ENCODE measurements at places on chromosomes 5 and 9.

DNA sequence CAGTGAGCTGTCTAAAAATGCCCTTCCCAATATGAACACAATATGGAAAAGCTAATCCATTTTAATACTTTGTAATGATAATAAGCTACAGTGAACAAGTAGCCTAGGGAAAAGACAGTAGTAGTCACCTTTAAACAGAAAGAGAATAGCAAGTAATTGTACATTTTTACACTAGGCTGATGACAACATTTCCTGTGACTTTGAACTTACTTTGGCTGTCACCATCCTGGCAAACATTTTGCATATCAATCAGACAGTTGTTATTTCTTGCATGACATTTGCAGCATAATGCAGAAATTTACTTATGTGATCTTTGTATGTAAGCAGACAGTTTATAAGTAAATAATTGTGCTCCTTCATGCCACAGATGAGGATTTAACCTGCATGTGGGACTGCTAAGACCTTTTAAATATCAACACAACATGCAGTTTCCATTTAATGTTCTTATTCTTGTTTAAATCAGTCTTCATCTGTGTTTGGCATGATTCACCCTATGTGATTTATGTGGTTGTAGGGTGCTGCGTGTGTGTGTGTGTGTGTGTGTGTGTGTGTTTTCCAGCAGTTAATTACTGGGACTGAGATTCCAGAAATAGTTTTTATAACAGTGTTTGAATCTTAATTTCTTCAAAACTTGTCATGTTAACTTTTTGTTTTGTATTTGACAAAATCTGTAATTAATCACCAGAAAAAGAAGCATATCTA, 997.1 kb upstream of the ARRDC3 start:
- DNase-seq = peak; percentile 14

DNA sequence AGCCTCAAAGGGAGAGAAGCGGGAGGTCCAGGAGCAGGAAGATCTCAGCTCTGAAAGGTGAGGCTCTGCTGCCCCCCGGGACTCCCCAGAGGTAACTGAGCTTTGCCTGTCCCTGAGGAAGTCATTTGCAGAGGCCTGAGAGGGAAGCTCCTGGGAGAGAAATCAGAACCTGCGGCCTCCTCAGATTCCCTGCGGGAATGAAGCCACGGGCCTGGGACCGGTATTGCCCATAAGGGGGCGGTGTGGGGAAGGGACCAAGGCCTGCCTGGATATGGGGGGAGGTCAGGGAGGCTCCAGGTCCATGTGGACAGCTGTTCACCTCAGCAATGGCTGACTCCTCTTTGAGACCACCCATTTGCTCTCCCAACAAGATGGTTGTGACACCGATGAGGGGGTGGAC, 1.3 kb downstream of the SPATA31E1 start:
- DNase-seq = no peak

DNA sequence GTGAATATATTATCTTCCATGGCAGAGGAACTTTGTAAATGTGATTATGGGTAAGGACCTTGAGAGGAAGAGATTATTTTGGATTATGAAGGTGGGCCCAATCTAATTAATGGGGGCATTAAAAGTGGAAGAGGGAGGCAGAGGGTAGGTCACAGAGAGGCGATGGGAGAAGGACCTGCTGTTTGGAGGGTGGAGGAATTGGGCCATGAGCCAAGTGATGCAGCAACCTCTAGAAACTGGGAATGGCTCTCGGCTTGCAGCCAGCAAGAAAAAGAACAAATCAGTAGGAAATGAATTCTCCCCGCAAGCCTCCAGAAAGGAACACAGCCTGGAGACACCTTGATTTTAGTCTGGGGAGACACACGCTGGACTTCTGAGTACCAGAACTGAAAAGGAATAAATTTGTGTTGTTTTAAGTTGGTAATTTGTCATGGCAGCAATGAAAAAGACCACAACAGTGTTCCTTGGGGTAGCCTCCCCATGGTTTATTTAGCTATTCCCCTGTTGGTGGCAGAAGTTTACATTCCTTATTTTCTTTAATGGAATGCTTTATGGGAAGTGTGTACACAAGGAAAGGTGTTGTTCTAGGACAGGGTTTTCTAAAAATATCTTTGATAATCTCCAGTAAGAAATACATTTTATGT, 103.6 kb downstream of the HSPA4 start:
- no peak for DNase-seq

DNA sequence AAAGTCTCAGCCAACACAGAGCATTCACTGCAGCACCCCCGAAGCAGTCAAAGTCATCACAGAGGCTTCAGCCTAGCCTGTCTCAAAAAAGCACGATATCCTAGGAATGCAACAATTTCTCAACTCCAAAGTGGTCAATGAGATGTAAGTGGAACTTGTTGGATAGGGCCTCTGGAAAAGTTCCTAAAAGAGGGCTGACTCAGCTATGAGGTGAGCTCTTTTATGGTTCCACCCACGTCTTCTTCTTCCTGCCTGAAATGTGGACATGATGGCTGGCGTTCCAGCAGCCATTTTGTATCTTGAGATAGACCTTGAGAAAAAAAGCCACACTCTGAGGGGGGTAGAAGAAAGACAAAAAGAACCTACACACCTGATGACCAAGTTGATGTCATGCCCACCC, 32.5 kb upstream of the TRIO start:
- DNase-seq = no peak

DNA sequence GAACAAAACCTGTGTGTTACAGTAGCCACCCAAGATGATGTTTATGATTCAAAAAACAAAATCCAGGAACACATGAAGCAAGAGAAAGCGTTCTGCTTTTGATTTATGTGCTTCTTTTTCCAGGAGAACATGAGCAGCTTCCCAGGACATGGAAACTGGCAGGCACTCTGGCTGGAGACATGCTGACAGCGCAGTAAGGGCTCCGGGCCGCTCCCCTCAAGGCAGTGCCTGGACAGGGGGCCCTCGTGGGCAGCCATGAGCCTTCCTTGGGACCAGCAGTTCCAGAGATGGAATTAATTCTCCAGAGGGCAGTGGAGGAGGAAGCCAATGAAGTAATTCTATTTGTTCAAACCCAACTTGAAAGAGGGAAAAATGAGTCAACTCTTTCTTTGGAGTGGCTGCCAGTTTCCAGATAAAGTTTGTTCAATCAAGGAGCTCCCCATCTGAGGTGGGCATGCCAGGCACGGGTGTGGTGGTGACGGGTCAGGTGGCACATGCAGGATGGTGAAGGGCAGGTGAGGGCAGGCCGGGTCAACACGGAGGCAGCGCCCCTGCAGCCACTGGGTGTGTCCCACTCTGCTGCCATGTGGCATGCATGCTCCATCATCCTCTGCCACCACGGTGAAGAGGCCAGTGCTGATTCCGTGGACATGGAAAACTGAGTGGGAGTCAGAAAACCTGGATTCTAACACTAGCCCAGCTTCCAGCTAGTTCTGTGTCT, 83.8 kb downstream of the OTULIN start:
- DNase-seq = no peak

DNA sequence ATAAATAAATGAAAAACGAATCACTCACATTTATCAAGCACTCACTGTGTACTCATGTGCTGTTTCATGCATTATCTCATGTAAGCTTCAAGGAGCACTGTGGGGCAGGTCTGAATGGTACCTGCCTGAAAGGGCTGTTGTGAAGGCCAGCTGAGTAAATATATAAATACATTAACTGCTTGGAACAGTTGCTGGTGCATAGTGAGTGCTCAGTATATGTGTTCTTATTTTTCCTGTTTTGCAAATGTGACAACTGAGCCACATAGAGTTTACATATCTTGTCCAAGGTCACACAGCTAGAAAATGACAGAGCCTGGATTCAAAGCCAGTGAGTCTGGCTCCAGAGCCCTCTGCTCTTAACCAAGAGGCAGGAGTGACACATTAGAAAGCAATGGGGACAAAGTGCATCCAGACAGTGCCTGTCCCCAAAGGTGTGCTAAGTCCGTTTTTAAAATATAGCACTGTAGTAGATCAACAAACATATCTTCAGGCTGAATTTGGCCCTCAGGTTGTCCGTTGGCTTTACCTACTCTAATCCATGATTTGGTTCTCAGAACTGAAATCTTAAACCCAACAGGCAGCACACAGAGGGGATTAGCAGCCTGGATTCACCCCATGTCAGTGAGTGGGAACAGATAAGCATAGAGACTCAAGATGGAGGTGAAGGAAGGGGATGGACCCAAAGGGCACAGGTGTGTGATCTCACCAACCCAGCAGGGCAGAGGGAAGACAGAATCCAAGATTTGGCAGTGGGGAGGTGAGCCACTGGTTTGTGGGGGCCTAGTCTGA, 70.8 kb downstream of the WWC1 start:
- no peak for DNase-seq

DNA sequence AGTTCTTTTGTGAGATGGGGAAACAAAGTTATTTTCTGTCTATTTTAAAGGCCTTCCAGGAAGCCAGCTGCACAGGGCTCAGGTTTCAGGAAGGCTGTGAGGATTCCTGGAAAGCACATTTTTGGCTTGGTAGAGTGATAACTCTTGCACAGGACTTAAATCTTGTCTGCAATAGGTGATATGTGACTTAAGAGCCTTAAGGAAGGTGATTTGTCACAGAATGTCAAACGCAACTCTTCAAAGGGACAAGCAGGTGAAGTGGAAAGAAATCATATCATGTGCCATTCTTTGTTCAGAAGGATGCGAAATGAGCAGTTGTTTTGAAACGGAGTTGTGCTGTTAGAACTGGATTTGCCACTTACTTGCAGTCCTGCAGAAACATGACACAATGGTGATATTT, 459.3 kb downstream of the MAT2B start:
- DNase-seq = no peak

GRCh38 chr5:89988998-89989655, 420.4 kb downstream of the CETN3 start:
- DNase-seq = no peak

GRCh38 chr9:82168585-82168984, 180.0 kb downstream of the SPATA31D1 start:
- no peak for DNase-seq

DNA sequence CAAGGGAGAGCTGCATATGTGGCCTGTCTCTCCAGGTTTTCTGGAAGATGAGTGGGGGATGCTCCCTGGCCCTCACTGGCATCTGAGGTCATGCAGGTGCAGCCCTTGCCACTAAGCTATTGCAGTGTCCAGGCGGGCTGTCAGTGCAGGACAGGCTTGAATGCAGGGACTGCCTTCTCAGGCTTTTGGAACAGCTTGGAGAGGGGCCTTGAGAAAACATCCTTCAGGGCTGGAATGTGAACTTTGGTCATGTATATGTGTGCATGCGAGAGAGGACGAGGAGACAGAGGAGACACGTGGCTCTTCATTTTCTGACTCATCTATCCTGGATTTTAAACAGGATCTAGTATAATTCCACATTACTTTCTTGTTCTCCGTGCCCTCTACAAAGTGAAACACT, 90.3 kb downstream of the MACROH2A1 start:
- DNase-seq = no peak

DNA sequence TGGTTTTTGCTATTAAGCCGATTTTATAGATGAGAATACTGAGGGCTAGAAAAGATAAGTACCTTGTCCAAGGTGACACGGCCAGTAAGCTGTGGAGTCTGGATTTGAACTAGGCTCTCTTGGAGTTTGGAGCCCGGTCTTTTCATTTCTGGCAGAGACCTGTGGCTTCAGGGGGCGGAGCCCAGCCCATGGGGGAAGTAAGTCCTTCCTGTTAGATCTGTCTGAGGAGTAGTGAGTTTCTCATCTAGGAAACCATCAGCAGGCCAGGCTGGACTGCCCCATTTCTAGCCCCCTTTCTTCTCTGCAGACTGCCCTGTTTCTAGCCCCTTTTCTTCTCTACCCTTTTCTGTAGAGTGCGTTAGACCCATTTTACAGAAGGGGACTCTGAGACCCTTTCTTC, 521 bp upstream of the PTGS1 start:
- no peak for DNase-seq

DNA sequence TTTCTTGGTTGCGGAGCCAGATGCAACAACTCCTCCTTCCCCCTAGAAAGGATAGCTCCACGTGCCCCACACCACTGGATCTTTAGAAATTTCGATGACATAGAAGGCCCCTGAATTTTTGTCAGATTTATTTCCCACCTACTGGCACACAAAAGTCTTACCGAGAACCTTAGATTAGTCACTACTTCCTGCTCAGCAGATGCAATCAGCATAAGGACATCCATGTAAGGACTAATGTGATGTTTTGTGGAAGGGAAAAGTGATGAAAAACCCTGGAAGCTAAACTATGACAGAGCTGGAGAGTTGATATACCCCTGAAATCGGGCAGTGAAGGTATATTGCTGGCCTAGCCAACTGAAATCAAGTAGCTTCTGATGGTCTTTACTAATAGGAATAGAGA, 125.5 kb upstream of the NFIL3 start:
- DNase-seq = no peak

DNA sequence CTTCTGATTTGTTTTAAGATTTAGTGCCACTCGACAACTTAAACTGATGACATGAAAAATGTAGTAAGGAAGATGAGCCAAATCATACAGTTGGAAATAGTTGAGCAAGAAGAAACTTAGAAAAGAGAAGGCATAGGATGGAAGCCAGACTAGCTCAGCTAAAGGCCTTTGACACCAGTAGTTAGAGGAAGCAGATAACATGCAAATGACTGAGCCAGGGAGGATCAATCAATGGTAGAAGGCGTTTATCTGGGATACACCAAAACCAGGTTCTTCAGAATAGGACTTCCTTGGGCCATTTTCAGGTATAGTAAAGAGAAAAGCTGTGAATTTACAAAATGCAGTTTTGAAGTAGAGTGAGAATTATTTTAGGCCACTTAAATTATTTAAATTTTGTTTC, 3.2 kb downstream of the TDRD7 start:
- no peak for DNase-seq

DNA sequence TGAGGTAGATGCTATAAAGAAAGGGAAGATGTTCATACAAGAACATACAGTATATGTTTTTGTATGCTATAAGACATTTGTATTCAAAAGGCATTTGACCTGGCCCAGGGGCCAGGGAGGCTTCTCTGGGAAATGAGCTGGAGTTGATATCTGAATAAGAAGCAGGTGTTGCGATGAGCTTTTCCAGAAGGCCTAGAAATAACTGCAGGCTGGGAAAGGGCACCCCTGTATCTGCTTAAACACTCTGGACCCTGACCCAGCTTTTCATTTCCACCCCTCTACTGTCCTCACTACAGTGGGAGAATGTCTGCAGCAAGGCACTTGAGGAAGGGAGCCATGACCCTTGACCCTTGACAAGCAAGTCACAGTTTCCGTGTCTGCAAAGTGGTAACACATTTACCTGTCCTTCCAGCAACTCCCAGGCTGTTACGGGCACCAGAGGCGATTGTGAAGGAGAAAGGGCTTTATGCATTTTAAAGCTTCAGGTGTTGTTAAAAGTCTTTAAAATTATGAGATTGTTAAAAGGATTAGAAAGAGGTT, 88.2 kb upstream of the PANK3 start:
- DNase-seq = no peak

- DNase-seq = no peak
These were observed 4.9 kb downstream of the TMEM171 start for GRCh38 chr5:73125289-73125688.

- no peak for DNase-seq
These were observed 117.1 kb upstream of the CHD1 start for GRCh38 chr5:99045871-99046270.

- no peak for DNase-seq
These were observed 75.1 kb downstream of the AMBP start for GRCh38 chr9:114002986-114003350.

Measured in A673 (cell line).